Activated naive CD4-positive, alpha-beta T cell treated with Interleukin-2 at 50 U/mL for 16 hours (primary cell): ENCODE measurements at places on chromosomes 16 and 17.

- DNase-seq, result peak; percentile 20
These were observed 17.7 kb downstream of the BCL7C start for GRCh38 chr16:30875871-30876801.

- DNase-seq, result no peak
These were observed 654 bp downstream of the DLX3 start for GRCh38 chr17:49994085-49995054.

DNA sequence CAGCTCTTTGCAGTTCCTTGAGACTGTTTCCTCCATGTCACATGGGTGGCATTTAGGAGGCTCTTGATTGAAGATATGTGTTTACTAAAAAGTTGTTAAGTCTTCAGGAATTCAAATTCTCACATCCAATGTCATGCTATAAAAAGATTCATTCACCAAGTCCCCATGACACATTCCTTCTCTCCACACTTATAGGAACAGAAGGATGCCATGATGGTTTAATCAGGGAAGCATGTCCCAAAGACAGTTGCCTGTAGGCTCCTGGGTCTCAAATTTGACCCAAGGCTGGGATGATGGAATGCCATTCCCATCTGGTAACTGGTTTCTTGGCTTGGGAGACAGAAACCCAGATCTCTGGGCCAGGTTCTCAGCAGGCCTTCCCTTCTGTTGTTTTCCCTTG, 140.6 kb upstream of the SOX9 start:
- DNase-seq, result no peak

- DNase-seq, result peak; percentile 72
These were observed 527 bp downstream of the TRAF4 start for GRCh38 chr17:28744104-28744971.

DNA sequence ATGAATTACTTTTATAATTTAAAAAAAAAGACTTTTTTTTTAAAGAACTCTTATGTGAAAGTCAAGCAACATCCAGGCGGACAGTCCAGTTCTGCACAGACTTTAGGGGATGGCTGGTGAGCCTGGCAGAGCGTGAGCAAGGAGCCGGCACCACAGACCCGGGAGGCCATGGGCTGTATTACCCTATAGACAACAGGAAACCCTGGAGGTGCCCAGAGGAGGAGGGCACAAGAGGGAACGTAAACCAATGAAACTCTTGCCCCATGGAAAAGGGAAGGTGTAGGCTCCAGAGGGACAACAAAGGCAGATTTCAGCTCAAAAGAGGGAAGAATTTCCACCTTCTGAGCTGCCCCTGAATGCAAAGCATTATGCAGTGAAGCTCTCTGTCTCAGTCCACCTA, 25.5 kb upstream of the RPH3AL start:
- DNase-seq, result no peak

DNA sequence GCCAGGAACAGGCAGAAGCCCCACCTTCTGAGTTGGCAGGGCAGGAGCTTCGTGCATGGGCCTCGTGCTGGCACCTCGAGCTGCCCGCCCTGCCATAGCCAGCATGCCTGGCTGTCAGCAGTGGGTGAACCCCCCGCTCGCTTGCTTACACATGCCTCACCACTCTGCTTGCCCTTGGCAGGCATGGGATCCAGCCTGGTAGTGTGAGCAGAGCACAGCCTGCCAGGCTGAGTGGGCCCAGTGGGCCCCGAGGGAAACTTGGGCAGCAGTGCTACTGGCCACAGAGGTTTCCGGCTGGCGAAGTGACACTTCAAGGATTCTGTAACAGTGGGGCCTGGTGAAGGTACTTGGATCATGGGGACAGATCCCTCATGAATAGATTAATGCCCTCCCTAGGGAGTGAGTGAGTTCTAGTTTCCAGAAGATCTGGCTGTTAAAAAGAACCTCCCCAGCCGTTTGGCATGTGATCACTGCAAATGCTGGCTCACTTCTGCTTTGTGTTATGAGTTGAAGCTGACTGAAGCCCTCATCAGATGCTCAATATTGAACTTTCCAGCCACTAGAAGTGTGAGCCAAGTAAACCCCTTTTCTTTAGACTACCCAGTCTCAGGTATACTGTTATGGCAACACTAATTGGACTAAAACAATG, 114.7 kb downstream of the BCAS3 start:
- DNase-seq, result no peak

GRCh38 chr17:17171186-17171585, 34.9 kb downstream of the PLD6 start:
- DNase-seq, result no peak

DNA sequence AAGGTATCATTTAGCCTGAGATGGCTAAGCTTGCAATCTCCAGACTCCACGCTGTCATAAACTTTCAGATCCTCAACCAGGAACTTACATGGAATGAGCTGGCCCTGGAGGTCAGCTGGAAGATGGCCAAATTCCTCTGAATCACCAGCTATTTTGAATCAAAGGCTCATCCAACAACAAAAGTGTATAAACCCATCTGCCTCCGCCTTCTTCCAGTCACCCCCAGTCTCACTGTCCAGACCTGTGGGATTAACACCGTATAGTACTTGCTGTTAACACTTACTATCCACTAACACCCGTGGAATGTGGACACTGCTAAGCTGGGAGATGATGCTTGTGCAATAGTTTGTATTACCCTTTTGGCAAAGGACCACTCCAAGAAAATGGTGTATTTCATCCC, 1.9 kb upstream of the LCMT1 start:
- DNase-seq, result no peak

GRCh38 chr17:83091257-83092141, 12.1 kb downstream of the METRNL start:
- no peak for DNase-seq

- DNase-seq, result no peak
These were observed 340.7 kb upstream of the DYNLRB2 start for GRCh38 chr16:80200079-80200478.

- DNase-seq, result no peak
These were observed 13.4 kb downstream of the SMIM5 start for GRCh38 chr17:75646638-75646992.

DNA sequence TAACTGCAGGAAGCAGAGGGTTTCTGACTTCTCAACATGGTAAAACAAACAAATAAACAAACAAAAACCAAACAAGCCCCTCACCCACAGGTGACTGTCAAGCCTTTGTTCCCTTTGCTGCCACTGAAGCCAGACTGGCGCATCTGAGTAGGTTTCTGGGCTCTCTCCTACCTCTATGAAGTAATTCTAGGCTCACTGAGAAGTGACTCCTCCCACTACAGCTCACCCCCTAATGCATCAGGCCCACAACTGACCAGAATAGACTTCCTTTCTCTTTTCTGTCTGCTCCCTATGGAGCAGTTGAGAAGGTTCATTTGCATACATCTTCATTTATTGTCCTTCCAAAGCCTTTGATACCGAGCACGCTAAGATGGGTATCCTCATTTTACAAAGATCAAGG, 77.0 kb upstream of the CCL2 start:
- no peak for DNase-seq

- no peak for DNase-seq
These were observed 7.3 kb downstream of the WRAP53 start for GRCh38 chr17:7695586-7695985.

DNA sequence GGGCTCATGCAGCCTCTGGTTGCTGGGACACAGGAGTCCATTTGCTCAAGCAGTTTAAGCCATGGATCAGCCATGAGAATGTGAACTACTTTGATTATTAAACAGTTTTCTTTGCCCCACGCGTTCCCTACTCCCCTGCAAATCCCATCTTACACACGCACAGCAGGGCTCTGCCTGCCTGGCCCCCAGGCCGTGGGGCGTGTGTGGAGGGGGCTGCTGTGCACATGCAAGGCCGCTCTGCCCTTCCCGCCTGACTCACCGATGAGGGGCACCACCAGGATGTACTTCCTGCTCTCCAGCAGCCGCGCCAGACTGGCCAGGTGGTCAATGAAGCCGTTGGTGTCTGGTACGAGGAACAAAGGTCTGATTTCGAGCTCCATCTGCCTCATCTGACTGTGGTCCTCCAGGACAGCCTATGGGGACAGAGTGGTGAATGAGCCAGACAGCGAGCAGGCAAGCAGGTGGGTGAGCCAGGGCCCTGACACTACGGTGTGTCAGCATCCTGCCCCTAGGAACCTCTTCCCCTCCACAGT, 13.7 kb downstream of the HIC1 start:
- DNase-seq, result peak; percentile 15

- no peak for DNase-seq
These were observed 24.5 kb upstream of the MTMR4 start for GRCh38 chr17:58538811-58539409.

DNA sequence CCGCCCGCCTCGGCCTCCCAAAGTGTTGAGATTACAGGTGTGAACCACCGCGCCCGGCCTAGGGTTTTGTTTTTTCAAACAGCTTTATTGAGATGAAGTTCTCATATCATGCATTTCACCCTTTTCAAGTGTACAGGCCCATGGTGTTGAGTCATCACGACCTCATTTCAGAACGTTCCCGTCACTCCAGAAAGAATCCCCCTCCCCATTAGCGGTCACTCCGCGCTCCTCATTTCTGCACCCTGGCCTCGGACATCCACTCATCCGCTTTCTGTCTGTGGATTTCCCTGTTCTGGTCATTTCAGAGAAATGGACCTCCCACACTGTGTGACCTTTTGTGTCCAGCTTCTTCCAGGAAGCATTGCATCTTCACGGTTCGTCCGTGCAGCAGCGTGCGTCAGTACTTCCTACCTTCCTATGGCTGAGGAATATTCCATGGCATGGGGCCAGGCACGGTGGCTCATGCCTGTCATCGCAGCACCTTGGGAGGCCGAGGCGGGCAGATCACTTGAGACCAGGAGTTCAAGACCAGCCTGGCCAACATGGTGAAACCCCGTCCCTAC, 135.2 kb upstream of the GSE1 start:
- DNase-seq, result no peak

DNA sequence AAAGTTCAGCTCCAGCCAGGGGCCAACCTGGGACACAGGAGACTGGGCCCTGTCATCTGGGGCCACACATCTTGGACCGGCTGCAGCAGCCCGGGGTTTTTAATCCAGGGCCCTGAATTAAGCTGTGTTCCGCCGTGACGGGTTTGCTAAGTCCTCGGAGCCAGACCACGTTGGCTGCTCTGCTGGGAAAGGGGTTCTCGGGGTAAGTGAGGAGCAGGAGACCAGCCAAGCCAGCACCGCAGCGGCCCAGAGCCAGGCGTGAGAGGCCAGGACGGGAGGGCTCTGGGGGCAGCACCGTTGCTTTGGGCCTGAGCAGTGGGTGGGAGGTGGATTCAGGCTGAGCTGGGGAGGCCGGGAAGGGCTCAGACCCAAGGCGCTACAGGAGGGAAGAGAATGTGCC, 31.3 kb upstream of the CBX4 start:
- no peak for DNase-seq

- no peak for DNase-seq
These were observed 47.8 kb downstream of the ARHGAP27 start for GRCh38 chr17:45384789-45385262.

DNA sequence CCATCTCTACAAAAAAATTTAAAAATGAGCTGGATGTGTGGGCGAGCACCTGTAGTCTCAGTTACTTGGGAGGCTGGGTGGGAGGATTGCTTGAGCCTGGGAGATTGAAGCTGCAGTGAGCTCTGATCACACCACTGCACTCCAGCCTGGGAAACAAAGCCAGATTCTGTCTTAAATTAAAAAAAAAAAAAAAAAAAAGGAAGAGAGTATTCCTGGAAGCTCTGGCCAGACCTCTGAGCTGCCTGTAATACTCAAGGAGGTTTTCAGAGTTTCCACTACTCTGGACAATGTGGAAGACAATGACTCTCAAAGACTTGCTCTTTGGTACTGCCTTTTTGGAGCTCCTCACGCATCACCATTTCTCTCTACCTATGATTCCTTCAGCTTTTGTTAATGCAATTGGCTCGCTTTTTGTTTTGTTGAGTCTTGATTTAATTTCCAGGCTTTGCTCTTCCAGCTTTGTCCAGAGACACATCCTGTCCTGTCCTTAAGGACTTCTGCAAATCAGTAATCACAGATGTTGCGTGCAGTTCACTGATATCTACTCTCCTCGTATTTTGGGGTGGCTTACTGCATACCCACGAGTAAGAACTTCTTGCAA, 10.8 kb downstream of the CHD9 start:
- no peak for DNase-seq
